ENCODE measurements at places on chromosomes 4 and X.

GRCh38 chr4:165248102-165248501 lies 40.7 kb downstream of the KLHL2 start:
- no peak for DNase-seq

DNA sequence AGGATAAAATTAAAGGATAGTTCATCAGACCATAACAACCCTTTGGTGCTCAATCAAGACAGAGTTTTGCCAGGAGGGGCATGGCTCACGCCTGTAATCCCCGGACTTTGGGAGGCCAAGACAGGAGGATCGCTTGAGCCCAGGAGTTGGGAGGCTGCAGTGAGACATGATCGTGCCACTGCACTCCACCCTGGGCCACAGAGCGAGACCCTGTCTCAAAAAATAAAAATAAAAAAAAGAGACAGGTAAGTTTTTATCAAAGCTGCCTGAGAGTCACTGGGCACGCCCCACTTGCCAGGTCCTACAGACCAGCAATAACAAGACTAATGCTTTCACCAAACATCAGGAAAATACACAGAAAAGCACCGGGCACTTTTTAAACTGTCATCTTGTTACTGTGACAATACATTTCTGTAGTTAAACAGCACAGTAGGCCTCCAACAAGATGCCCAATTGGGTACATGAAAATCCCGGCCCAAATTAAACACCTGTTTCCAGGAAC lies 765 bp downstream of the CFAP97 start:
- no peak for DNase-seq

GRCh38 chrX:116449156-116449555 lies 12.8 kb downstream of the SLC6A14 start:
- no peak for DNase-seq

DNA sequence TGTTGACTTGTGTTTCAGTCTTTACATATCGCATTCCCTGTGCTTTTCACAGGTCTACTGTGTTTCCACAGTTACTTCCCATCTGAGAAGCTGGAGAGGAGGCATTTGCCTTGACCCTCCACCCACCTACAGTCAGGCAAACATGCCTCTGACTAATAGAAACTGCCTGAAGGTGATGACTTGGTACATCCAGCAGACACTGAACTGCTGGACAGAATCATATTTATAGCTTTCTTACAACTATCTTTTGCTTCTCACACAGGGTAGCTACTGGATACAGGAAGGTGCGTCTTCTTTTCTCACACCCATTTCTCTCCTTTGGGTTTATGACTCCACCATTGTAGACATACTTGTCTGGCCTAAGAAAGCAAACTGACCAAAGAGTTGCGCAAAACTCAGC lies 58.0 kb downstream of the VGLL1 start:
- no peak for DNase-seq

Data from non-pigmented ciliary epithelial cell (primary cell).